T-helper 2 cell (primary cell): ENCODE measurements at places on chromosomes 6 and 20.

GRCh38 chr6:3875486-3875885 lies 26.3 kb downstream of the FAM50B start:
- DNase-seq = no peak

DNA sequence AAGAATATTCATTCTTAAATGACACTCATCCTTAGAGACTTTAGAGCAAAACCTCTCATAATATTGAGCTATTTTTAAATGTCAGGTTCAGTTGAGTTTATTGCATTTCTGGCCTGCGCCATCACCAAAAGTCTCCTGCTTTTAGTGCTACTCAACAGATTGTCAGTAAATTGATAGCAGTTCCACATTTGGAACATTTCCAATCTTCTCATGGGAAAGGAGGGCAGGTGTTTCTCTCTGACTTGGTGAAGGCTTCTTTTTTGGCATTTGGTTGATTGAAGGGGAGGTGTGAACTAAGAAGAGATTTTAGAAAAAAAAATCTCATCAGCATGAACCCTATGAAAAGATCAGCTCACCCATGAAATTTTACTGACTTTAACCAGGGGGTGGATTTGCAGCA lies 125.9 kb upstream of the INSM1 start:
- DNase-seq = no peak

- no peak for DNase-seq
Observed at GRCh38 chr6:138529478-138529877, 30.2 kb upstream of the NHSL1 start.

DNA sequence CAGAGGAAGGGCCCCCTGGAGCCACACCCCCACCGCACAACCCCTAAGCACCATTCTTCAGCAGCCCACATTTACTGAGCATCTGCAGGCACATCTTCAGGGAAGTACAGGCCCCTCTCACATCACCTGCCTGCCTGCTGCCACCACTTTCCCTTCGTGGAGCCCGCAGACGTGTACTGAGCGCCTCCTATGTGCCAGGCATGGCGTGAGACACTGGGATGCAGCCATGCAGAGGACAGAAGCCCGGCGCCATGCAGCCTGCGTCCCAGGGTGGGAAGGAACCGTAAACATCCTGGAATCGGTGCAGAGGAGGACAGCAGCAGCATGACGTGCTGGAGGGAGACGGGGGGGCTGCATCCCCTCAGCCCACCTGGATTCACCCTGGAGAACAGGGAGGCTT lies 78.1 kb downstream of the GRM4 start:
- DNase-seq = peak; percentile 18

DNA sequence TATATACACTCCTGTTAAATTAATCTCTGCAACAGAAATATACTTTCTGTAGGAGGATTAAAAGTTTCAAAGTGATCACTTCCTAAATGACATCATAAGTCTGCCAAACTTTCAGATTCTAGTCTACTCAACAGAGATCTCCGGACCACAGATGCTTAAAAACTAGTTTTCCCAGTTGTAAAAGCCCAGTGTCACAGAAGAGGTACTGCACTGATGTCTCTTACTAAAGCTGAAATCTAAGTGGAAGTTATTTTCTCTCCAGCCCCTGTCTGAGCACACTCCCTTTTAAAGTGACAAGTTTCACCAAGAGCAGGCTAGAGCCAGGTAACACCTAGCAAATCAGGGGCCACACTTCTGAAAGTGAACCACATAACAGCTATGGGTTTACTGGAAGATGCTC lies 71.6 kb upstream of the DST start:
- DNase-seq = no peak

DNA sequence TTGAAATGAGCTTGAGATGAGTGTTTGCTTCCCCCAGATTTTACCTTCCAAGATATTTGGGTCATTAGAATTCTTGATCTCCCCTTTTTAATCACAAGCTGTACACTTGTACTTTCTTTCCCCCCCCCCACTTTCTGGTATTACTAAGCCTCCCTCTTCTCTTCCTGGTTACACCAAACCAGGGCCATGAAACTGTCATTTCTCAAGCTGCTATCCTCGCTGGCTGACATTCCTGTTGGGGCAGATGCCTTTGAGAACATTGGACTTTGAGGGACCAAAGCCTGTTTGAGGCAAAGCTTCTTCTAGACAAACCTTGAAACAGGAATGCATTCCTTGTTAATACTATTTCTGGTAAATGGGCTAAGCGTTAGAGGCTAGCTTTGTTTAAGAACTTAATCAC lies 32.3 kb upstream of the MAP3K7 start:
- no peak for DNase-seq

DNA sequence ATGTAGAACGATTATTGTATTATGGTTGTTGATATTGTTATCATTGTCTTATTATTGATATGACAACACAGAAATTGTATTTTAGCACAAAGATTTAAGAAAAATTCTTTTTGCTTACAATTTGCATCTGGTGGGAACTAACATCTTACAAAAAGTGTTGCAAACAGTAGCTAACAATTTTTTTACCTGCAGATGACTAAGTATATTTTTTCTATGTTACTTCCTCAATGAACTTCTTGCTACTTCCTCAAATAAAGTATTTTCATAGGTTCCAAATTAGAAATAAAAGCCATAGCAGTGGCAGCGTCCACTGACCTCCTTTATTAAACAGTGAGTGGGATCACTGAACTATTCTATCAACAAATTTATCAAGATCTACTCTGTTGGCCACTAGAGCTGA lies 847.0 kb downstream of the PHF3 start:
- DNase-seq = no peak

- DNase-seq = no peak
Observed at GRCh38 chr20:14232650-14233049, 104.8 kb downstream of the FLRT3 start.

DNA sequence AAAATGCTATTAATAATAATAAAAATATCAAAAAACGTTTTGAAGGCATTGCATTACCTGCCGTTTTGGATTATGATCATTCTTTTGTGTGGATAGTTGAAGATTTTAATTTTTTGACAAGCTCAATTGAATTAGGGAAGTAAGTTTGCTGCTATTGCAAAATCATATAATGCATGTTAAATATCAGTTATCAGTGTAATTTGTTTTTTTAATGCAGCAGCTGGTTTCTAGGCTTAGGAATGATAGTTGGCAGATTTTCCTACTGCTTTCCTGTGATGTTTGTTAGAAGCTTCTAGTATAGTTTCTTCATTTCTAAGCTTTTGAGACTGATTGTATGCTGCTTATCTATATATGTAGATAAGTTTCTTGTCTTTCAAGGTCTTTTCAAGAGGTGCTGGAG lies 99.0 kb downstream of the JARID2 start:
- no peak for DNase-seq

- DNase-seq = no peak
Observed at GRCh38 chr6:27791182-27791943, 120.8 kb downstream of the OR2B2 start.

GRCh38 chr20:17885544-17885943 lies 83.0 kb downstream of the SNX5 start:
- no peak for DNase-seq

DNA sequence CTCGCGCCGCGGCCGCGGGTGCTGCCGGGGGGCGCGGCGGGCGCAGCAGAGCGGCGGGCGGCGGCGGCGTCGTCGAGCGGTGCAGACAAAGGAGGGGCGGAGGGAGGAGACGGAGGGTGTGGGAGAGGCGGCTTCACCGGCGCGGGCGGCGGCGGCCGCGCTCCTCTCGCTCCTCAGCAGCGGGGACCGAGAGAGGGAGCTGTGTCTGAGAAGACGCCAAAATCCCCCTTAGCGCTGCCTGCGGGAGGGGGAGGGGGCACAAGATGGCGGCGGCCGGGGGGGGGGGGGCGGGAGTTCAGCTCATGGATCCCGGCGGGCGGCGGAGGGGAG lies 296 bp downstream of the ADNP start:
- DNase-seq = no peak

DNA sequence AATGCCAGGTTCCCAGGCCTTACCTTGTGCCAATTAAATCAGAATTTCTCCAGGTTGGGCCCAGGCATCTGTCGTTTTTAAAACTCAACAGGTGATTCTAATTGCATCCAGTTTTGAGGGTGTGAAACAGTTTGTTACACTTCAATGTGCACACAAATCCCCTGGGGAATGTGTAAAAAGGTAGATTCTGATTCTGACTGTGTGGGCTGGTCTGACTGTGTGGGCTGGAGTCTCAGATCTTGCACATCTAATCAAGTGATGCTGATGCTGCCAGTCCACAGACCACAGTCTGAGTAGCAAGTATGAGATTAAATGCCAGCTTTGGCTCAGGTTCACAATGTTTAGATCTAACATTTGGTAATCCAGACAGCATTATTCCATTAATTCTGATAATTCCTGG lies 12.5 kb upstream of the ETV7 start:
- no peak for DNase-seq

DNA sequence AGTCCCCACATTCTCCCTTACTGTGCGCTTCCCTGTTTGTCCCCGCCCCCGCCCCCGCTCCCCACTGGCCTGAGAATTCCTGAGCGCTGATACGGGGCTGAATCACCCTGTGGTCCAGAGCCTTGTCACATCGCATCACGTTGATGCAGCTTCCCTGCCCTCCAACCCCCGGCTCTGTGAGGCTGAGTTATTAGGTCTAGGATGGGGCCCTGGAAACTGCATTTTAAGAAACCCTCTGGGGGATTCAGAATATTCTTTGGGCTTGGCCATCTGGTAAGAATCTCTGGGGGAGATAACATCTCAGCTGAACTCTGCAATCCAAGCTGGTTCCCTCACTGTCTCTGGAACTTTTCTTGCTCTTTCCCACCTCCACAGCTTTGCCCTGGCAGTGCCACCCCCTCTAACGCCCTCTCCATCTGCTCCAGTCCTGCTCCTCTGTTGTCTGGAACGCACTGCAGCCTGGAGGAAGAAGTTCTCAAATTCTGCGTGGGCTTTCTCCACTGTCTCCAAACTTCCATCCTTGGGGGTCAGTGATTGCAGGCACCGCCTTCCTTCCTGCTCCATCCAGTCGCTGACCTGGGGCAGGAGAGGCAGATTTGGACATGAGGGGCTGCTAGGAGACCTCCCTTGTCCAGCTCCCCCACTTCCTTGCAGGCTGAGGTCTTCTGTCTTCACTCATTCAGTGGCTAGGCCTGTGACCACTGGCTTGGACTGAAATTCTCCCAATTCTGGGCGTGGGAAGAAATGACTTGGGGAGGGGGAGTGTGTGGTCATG lies 42.6 kb downstream of the KIAA1755 start:
- no peak for DNase-seq
